ENCODE measurements at places on chromosomes 5 and 9.
A peak's percentile ranks its signal among the peaks of the same experiment; 100 is the strongest.

DNA sequence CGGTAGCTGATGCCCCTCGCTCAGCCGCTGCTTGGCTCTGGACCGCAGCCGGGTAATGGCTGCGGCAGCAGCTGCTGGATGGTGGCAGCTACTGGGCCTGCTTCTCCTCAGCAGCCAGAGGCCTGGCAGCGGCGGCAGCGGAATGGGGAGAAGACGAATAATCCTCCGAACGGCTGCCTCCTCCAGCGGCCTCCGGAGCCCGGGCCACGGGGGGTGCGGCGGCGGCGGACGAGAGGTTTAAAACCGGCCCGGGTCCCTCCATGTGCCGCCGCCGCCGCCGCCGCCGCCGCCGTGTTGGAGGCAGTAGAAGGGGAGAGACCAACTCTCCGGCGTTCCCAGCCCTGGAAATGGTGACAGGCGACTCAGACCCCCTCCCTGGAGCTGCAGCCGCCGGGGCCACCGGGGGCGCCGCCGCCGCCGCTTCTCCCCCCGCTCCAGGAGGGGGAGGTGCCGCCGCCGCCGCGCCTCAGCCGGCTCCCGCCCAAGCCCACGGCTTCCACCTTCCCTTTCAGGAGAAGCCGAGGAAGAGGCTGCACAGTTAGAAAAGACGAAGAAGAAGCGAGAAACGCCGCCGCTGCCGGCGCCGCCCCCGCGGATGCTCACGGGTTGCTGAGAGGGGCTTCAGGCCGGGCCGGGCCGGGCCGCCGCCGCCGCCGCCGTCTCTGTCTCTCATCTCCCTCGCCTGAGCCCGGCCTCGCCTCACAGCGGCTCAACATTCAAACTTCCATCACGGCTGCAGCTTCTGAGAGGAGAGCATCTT lies 118.4 kb upstream of the PRSS3 start:
- no peak for DNase-seq

DNA sequence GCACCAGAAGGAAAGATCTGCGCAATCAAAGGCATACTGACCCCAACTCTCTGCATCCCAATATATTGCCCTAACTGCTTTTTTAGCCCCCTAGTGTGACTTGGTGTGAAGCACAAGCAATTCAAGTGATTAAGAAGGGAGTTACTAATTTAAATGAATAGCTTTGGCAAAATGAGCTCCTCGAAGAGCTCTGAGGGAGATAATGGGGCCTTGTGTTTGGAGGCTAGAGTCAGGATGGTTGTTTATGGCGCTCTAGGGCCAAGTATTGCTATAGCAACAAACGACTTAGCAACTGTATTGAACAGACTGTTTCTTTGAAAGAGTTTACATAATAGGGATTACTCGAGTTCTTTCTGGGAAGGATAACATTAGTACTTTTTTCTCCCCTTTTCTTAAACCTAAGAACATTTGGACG lies 11.5 kb upstream of the C5orf58 start:
- DNase-seq, result no peak

DNA sequence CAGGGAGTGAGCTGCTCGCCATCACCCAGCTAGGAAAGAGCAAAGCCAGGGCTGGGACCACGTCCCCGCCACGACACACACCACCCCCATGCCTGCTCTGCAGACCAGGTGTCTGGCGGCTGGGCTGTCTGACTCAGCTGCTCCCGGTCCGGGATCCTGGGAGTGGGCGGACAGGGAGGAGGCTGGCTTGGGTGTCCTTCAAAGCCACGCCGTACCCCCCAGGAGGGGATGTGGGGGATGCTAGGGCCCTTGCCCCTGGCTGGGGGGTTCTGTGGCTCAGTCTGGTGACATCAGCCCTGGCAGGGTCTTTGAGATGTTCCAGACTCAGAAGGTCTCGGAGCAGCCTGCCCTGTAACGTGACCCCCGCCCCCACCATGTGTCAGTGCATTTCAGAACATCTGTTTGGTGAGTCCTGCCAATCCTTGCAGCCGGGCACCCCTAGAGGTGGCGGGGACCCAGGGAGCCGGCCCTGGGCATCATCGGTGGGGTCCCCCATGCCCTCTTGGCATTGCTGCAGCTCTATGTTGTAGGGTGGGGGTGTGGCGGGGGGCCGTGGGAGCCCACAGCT lies 62.3 kb downstream of the HMCN2 start:
- DNase-seq, result no peak

DNA sequence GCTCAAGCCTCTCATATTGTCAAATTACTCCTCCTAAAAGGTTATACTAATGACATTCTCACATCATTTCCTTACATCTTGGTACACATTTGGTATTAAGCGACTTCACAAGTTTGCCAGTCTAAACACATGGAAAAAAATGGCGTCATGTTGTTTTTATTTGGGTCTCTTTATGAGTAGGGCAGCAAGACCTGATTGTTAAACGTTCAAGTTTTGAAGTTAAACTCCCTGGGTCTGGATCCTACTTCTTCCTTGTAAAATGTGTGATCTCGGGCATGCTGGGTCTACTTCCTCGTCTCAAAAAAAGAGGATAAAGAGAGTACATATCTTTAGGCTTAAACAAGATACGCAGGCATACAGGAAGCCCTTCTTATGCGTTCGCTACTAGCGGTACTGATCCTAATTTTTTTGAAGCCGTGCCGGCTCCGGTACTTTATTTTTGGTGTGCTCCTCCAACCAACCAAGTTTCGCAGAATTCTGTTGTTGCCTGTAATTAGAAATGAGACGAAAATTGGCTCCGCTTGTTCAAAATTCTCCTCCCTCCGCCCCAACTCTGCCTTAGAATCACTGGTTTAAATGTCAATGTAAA lies 596 bp upstream of the CDC37L1 start:
- no peak for DNase-seq

DNA sequence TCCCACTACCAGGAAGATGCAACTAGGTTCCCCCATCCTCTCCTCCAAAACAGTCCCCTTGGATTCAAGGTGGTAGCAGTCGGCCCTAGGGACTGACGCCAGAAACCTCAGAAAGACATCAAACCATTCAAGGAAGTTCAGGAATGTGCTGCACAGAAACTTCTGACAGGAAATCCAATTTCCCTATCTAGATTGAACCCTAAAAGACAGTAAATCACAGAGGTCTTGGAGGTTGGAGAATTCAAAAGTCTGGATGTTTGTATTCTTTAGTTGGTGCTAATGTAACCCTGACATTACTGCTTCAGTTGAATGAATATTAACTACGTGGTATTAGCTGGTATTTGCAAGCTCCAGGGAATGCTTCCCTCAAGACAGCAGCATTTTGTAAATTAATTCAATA lies 125.3 kb downstream of the SYK start:
- no peak for DNase-seq

- no peak for DNase-seq
Measured at GRCh38 chr5:177384134-177384533, at the start of gene SLC34A1. TSS of gene SLC34A1 (plus strand) at chr5:177384434. CDS start at chr5:177385742, 1,308 bp downstream.

- DNase-seq, result no peak
Measured at GRCh38 chr5:32057187-32058096, 116.7 kb downstream of the GOLPH3 start.

DNA sequence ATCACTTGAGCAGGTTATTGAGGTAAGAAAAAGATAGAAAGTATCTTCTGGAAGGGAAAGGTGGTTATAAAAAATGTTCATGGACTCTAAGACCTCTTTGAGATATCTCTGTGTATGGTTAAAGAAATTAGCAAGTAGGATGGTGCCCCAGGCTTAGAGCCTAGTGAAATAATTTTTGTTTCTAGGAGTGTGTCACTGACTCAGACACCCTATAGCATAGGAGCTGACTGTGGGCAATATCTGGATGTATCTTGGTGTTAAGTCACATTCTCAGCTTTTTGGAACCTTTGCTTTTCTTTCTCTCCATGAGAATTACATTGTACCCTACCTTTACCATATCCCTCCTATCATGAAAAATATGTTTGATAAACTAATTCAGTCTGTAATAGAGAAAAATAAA lies 12.0 kb downstream of the MACIR start:
- no peak for DNase-seq

DNA sequence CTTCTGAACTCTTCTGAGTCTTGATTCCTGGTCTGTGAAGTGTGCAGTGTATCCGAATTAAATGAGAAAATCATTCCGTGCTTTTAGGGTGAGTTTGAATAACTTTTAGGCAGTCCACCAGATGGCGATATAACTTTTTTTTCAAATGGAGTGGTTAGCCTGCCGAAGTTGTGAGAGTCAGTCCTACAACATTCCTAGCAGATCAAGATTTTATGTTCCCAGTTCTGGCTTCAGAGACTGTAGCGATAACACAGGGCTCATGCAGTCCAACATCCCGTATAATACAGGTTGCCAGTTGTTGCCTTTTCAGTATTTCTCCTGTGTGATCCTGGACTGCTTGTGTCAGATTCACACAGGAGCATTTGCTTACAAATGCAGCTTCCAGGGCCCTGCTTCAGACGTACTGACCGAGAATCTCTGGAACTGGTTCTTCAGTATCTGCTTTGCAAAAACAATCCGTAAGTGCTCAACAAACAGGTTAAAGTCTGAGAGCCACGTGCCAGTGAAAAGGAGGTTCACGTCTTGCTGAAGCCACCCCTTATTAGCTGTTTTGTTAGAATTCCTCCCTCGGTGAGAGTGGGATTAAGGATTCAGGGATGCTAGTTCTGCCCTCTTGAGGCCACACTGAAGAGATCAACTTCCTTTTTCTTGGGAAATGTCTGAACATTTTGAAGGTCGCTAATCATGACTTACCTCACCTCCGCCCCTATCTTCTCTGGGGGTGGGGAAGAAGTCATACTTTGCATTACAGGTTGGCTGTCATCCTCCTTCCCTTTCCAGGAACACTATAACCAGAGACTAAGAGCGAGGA lies 22.8 kb downstream of the SMIM3 start:
- peak; percentile 67 for DNase-seq

- DNase-seq, result no peak
Measured at GRCh38 chr9:92393686-92394085, 10.7 kb downstream of the OGN start.

GRCh38 chr5:101977729-101978345 lies 318.2 kb downstream of the SLCO4C1 start:
- peak; percentile 62 for DNase-seq

- no peak for DNase-seq
Measured at GRCh38 chr9:121510766-121511550, 11.3 kb upstream of the GGTA1 start.

DNA sequence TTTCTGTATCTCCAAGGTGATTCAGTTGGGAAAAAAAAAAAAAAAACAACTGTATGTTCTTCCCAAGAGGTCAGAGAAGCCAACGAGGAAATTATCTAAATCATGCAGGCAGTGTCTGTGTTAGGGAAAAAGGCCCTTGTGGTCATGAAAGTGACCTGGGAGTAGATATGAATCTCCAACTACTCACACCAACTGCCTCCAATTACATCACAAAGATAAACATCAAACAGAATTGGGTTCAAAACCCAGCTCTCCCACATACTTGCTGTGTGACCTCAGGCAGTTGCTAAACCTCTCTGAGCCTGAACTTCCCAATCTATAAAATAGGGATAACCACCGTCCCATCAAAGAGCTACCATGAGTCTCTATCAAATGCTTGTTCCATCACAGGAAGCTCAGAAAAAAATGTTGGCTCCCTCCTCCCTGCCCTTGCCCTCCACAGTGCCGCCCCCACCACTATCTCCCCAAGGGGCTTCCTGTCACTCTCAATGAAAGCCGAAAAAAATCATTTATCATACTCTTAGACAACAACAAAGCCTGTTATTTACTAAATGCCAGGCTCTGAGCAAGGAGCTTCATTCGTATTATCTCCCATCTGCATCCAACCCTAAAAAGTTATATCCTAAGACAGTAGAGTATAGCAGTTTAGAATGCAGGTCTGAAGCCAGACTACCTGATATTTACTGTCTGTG lies 42.9 kb downstream of the CDK5RAP2 start:
- DNase-seq, result no peak

GRCh38 chr9:10050016-10050415 lies 562.8 kb downstream of the PTPRD start:
- no peak for DNase-seq

DNA sequence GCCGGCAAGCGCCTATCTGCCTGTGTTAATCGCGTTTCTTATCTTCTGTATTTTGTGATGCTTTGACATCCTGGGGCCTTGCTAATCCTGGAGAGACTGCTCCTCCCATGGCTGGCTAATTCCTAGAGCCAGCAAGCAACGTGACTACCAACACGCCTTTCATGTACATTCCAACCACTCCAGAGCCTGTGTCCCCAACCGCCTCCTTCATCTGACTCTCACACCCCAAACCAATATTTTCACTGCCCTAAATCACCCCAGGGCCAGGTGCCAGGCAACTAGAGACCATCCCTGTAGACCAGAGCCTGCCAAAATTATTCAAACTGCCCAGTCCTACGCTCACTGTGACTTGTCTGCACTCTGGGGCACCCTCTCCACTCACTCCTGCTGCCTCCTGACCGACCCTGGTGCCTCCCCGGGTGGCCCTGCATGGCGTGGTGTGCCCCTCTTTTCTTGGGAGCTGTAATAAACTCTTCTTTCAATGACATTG lies 50.5 kb upstream of the COL5A1 start:
- DNase-seq, result no peak

DNA sequence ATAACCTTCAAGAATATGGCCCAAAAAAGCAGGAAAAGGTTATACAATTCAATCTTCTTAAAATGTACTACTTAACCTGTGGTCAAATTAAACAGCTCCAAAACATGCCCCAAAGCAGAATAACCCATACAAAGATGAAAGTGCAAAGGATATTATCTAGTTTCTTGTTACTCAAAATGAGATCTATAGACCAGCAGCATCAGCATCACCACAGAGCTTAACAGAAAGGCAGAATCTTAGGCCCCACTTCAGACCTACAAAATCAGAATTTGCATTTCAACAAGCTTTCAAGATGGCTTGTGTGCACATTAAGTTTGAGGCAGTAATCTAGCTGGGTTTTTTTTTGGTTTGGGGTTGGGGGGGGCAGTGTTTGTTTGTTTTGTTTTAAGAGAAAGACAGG lies 54.0 kb downstream of the SCAI start:
- DNase-seq, result no peak

DNA sequence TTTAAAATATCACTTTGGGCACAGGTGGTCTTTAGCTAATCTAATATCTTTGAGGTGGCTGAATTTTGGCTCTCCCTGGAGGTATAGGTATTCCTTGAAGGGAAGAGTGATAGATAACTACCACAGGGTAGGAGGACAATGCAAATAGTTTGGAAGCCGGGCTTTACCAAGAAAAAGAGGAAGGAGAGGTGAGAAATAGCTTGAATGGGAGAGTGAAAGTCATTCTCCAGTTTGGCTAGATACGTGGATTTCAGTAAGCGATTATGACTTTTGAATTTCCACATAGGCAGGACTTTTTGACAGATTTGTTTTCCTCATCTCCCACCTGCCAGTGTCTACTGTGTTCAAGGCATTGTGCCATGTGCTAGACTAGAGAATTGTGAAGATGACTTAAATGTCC lies 45.5 kb downstream of the RASA1 start:
- DNase-seq, result no peak

GRCh38 chr9:68852941-68853340 lies 147.9 kb downstream of the PIP5K1B start:
- no peak for DNase-seq
